Trophoblast cell (in vitro differentiated cells and primary cell): ENCODE measurements at places on chromosomes 7 and 10.
A peak's percentile ranks its signal among the peaks of the same experiment; 100 is the strongest.

GRCh38 chr10:32207544-32207943 lies 139.4 kb downstream of the EPC1 start:
- peak; percentile 75 for DNase-seq

DNA sequence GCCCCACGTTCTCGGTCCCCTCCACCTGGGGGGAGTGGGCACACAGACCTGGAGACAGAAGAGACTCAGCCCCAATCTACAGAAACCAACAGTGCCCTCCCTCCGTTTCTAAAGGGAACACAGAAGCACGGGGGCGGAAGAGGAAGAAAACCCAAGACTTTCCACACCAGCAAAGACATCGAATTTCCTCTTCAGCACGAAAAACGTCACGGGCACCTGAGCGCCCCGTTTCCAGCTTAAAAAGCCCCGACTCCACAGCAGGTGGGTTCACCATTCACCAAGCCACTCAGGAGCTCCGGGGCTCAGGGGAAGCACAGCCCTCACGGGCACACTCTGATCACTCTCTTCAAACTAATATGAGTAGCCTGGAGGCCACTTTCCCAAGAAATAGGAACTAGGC lies 19.6 kb downstream of the NUDT1 start:
- DNase-seq, result no peak

DNA sequence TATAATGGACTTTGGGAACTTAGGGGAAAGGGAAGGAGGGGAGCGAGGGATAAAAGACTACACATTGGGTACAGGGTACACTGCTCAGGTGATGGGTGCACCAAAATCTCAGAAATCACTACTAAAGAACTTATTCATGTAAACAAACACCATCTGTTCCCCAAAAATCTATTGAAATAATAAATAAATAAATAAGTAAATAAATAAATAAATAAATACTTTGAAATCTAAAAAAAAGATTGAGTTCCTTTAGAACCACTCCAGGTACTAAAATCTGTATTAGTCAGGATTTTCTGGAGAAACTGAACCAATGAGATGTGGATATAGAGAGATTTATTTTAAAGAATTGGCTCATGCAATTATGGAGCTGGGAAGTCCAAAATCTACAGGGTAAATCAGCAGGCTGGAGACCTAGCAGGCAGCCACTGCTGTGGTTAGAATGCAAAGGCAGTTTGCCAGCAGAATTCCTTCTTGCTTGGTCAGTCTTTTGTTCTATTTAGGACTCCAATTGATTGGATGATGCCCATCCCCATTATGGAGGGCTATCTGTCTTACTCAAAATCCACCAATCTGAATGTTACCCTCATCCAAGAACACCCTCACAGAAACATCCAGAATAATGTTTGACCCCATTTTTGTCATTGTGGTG lies 8.9 kb downstream of the IGFBP1 start:
- DNase-seq, result no peak

- no peak for DNase-seq
Measured at GRCh38 chr10:106707657-106708056, 456.8 kb downstream of the SORCS1 start.

- DNase-seq, result no peak
Measured at GRCh38 chr10:66942407-66942806, 16.6 kb downstream of the LRRTM3 start.

DNA sequence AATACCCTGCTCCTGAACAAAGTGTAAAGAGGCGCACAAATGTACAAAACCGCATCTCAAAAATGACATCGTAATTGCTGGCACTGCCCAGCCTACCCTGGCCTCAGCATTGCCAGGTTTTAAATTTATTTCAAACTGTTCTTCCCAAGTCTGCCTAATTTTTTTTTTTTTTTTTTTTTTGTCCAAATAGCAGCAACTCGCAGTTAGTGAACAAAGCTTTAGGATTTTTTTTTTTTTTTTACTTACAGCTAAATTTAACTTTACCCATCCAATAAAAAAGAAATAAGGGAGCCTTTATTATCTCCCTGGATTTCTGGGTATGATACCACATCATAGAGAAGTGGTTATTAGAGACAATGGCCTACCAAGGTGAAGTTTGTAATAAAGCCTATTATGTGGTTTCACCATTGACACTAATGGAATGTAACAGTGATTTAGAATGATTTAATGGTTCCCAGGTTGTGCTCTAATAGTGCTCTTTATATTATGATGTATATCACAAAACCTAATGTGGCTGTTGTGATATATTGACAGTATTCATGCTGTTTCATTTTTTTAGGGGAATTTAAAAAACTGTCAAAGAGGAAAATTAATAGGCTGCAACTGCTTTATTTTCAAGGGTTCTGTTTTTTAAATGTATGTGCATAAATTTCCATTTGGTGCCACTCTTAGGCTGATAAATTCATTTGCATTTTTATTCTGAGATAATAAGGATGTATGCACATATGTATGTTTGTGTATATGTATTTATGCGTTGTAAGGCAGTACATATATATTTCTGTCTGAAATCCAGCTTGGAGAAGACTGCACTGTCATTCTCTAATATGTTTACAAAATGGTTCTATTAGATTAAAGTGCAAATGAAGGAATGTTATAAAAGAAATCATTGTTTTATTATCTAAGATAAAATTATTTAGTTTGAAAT lies 309.0 kb downstream of the TFEC start:
- no peak for DNase-seq
